Breast epithelium (tissue), 4 donors: ENCODE measurements at places on chromosomes 12 and 14.
A peak's percentile ranks its signal among the peaks of the same experiment; 100 is the strongest.

DNA sequence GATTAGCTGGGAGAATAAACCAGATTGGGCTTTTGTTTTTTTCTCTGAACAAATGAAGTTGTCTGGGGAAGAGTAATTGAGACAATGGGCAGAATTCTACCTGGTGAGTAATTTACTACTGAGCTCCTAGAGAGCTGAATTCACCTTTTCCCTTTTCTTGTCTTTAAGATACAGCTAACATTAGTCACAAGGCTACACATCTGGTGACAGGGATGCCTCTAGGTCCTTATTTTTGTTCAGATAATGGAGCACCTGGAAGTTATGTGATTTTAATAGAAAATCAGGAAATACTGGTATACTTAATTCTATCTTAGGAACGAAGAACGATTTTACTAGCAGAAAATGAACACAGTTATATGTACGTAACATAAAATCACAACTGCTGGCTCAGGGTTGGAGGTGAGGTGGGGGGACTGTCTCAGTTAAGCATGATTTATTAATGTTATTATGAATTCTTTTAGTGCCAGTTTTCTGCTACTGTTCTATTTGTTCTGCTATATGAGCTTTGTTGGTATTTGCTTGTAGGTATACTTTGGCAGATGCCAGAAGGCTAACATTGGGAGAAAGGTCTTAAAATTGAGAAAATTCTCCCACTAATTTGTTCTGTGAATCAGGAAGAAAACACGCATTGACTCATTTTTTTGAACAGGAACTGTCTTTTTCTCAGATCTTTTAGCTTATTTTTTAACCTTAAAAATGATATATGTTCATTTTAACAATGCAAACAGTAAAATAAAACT, 482.7 kb upstream of the RGS6 start:
- no peak for DNase-seq

GRCh38 chr14:52112336-52113018, 43.6 kb upstream of the NID2 start:
- DNase-seq, result no peak

GRCh38 chr14:22177870-22178269, 411.2 kb downstream of the DAD1 start:
- no peak for DNase-seq

DNA sequence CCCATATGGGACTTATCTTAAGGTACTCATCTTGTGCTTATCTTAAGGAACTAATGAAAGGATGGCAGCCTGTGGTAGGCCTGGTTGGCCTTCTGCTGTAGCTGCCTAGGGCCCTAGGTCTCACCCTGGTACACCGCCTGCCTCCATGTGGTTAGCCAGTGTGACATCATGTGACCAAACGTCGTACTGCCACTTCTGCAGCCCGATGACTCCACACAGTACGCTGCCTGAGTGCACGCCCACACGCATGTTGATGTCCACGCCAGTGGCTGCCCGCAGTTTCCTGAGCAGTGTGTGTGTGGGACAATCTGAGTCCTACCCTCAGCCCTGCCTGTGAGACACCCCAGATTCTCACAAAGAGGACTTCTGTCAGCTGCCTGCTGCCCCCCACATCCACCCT, 5.1 kb downstream of the ADCY4 start:
- DNase-seq, result peak; percentile 42

DNA sequence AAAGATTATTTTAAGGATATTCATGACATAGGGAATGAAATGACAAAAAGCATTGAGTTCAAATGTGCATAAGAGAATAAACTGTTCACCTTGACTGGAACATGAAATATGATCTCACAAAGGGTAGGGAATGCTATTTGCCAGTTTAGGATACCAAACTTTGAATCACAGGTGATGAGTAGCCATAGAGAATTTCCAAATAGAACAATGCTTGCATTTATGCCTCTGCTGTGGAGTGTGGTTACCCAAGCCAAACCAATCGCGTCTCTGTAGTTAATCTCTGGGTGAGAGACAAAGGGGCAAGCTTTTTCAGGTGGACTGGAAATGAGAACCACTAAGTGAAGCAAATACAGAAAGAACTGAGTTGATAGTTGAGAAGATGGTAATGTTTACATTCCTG, 371.1 kb upstream of the RPL10L start:
- no peak for DNase-seq

DNA sequence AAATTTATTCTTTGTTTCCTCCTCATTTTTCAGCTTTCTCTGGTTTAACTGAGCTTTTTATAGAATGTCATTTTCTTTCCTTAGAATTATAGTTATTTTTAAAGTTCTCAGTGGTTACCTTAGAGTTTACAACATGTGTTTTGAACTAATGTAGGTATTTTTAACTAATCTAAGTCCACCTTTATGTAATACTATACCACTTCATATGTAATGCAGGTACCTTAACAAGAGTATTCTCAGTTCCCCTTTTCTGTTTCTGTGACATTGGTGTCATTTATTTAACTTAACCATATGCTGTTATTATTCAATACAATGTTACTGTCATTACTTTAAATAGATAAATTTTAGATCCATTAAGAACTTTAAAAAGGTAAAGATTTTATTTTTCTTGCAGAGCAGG, 30.3 kb upstream of the KCNC2 start:
- no peak for DNase-seq

DNA sequence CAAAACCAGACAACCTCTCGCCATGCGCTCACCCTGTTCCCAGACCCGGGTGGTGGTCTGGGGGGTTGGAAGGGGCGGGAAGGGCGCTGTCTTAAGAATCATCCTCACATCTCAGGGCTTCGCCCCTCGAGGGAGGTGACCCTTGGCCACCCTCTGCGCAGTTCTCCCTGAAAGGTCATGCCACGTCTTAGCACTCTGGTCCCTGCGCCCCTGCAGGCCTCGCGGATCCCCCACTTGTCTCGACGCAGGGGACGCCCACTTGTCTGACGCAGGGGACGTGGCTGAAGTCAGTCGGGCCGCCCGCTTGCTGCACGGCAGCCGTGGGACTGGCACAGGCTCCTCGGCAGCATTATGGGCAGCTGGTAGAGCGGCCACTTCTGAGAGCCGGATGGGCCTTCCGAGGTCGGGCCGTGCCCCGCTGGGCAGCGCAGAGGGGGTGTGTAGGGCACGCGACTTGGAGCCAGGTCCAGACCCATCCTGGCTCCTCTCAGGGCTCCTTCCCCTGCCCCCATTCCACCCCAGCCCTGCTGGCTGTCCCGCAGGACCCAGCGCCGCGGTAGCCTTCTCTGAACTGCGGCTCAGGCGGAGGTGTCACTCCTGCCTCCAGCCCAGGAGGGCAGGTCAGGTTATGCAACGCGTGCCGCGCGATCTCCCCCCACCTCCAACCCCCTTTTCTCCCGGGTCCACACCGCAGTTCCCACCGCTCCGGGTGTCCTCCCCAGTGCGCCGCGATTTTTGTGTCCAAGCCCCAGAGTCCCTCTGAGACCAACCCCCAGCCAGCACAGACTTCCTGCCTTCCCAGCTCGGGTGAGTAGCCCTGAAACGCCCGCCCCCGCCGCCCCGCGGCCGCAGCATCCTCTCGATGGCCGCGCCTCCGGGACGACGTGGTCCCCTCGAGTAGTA, 40.9 kb upstream of the CAPRIN2 start:
- DNase-seq, result peak; percentile 56

- no peak for DNase-seq
These were observed 68.6 kb upstream of the SYT1 start for GRCh38 chr12:78795934-78796445.

GRCh38 chr12:68138480-68138879, 21.1 kb downstream of the IFNG start:
- DNase-seq, result no peak

GRCh38 chr14:54106661-54107377, 150.2 kb upstream of the BMP4 start:
- DNase-seq, result no peak

DNA sequence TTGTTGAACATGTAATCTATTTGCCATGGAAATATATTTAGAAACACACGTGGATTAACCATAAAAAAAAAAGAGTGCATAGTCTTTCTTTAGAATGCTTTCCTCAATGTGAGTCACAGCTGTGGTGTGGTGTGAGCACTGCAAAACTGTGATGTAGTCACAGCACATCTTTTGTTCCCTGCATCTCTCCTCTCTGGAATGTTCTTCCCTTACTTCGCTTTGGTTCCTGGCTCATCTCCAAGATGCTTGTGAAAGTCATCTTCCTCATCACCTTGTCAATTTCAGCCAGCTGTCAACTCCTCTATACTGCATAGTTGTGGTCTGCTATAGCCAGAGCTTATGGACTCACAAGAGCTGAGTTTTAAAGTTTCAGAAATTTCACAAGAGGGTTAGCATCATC, 60.2 kb downstream of the STAB2 start:
- no peak for DNase-seq

GRCh38 chr14:99793213-99794150, at the start of gene EML1:
EML1 (plus strand) TSS chr14:99793413; CDS start chr14:99793477, 64 bp downstream.
- peak; percentile 53 for DNase-seq

GRCh38 chr12:47360093-47360480, 280.3 kb upstream of the AMIGO2 start:
- no peak for DNase-seq

GRCh38 chr12:88111074-88111652, 30.7 kb downstream of the CEP290 start:
- DNase-seq, result no peak

DNA sequence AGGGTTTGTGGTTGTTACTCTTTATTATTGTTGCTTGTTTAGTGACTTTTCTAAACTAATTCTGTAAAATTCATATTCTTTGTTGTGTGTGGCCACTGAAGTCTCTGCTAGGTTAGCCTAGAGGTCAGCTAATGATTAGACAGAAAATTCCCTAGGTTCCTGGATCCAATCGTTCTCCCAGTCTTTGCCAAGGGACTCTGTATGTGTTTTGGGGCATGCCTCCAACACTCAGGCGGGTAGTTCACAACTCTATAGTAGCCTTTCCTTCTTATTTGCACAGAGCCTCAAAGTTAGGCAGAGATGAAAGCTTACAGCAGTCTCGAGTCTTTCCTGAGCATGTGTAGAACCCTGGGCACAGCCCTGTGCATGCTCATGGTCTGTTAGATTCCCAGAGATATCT, 32.7 kb upstream of the RIN3 start:
- DNase-seq, result no peak

DNA sequence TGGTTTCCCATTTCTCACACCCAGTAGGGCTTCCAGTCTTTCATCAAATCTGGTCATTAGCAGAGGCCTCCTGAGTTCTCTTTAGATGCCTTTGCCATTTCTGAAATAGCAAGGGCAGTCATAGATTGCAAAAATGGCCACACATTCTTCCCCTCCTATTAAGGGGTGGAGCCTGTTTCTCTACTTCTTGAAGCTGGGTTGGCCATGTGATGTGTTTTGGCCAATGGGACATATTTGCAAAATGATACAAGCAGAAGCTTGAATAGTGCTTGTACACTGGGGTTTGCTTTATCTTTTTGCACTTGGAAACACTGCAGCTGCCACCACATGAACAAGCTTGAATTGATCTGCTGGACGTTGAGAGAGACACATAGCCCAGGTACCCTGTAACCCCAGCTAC, 109.3 kb downstream of the VRK1 start:
- no peak for DNase-seq

DNA sequence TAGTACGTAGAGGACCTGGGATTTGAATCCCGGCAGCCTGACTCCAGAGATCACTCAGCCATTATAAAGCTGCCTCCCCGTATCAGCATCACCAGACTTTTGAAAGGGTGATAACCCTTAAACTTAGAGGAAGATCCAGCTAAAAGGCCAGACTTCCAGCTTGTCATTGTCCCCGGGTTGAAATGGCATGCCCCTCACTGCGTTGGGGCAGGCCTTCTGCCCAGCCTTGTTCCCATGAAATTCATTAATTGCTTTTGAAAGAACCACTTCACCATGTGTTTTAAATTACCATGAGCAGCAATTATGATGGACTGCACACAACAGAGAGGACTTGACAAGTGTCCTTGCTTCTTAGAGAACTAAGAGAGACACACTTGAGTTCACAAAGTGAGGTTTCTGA, 269.6 kb upstream of the CRY1 start:
- DNase-seq, result no peak

GRCh38 chr12:30822385-30823155, 67.8 kb upstream of the CAPRIN2 start:
- DNase-seq, result peak; percentile 71

GRCh38 chr14:102510616-102511520, 1.3 kb upstream of the ANKRD9 start:
- no peak for DNase-seq

DNA sequence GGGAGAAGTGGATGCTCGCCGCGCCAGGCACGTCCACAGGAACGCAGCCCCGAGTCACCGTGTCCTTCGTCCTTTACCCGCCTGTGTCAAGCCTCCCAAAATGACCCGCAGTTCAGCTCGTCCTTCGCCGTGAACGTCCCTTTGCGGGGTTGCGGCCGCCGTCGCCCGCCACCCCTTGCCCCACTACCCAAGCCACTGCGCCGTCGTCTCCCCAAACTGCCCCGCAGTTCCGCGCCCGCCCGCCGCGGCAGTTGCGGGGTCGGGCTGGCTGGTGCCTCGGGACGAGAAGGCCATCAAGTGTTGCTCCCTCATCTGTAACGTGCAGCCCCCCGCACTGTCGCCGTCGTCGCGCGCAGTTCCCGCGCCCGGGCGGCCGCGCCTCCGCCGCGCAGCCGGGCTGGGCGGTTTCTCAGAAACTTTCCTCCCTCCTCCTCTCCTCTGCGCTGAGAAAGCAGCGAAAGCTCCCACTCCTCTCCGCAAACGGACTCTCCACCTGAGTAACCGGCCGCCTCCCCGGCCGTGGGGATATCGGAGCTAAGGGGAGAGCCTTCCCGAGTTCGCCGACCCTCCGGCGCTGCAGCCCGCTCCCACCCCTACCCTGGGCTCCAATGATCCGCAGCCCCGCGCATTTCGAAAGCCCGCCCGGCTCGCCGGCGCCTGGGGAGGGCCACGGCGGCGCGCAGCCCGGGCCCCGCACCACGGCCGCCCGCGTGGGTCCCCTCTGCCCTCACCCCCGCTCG, 6.7 kb downstream of the CDKN1B start:
- no peak for DNase-seq

GRCh38 chr12:79927772-79928474, 7.0 kb downstream of the PPP1R12A start:
- DNase-seq, result no peak

DNA sequence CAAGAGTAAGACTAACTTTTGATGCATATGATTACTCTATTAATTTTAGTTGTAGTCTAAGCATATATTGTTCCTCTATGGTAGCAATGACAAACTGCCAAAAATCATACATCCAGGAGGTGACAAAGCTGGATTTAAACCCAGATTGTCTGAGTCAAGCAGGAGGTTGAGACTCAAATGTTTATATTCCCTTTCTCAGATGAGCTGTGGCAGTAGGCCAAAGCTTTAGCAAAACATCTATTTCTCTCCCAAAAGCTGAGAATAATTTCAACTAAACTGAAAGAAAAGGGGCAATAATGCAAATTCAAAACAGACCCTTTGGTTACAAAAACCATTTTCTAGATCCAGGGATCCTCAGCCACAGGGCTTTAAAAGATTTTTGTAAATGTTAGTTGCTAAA, 173.6 kb downstream of the SEC23A start:
- no peak for DNase-seq

GRCh38 chr14:36183402-36183801, 6.9 kb upstream of the PTCSC3 start:
- no peak for DNase-seq

GRCh38 chr14:64708148-64709004, 4.2 kb downstream of the PLEKHG3 start:
- DNase-seq, result no peak

GRCh38 chr14:104448321-104448720, 131.2 kb upstream of the C14orf180 start:
- no peak for DNase-seq
